T-helper 9 cell (primary cell): ENCODE measurements at places on chromosomes 6 and 20.

DNA sequence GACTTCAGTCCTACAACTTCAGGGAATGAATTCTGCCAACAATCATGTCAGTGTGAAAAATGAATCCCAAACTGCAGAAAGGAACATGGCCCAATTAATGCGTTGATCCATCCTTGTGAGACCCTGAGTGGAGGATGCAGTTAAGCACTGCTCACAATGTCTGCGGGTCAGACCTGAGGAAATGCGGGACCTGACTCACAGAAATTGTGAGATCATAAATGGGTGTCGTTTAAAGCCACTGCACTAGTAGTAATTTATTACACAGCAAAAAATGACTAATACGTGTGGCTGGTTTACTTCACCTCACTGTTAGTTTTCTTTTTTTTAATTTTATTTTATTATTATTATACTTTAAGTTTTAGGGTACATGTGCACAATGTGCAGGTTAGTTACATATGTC, 505.0 kb downstream of the PRKN start:
- no peak for DNase-seq

- no peak for DNase-seq
Observed at GRCh38 chr6:17475606-17476244, 82.3 kb downstream of the CAP2 start.

GRCh38 chr6:315921-316752, 23.9 kb downstream of the DUSP22 start:
- no peak for DNase-seq

DNA sequence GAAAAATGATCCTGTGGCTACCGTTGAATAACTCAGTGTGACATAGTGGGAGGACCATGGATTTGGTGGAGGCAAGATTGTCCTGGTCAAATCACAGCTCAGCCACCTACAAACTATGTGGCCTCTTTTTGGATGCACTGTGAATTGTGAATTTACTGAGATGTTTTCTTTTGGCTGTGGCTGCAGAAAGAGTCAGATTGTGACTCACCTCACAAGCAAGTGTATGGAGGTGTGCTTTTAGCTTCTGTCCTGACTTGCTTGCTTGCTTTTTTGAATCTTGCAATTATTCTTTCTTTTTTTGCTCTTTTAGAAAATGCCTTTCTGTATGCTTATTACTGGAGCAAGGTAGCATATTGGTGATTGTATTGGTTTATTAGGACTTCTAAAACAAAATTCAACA, 122.9 kb upstream of the FOXO3 start:
- DNase-seq, result no peak

DNA sequence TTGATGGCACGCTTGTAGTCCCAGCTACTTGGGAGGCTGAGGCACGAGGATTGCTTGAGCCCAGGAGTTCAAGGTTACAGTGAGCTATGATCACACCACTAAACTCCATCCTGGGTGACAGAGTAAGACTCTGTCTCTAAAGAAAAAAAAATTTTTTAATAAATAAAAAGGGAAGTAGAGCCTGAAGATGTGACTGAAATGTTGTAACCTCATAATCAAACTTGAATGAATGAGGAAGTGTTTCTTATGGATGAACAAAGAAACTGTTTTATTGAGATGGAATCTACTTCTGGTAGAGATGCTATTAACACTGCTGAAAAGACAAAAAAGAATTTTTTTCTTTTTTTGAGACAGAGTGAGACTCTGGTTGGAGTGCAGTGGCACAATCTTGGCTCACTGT, 6.7 kb downstream of the MAK start:
- no peak for DNase-seq

- DNase-seq, result no peak
Observed at GRCh38 chr6:9404351-9405146, 969.2 kb upstream of the SLC35B3 start.

GRCh38 chr6:114649298-114649697, 306.5 kb upstream of the HS3ST5 start:
- no peak for DNase-seq

GRCh38 chr6:52376763-52377162, 14.8 kb downstream of the PAQR8 start:
- DNase-seq, result no peak

DNA sequence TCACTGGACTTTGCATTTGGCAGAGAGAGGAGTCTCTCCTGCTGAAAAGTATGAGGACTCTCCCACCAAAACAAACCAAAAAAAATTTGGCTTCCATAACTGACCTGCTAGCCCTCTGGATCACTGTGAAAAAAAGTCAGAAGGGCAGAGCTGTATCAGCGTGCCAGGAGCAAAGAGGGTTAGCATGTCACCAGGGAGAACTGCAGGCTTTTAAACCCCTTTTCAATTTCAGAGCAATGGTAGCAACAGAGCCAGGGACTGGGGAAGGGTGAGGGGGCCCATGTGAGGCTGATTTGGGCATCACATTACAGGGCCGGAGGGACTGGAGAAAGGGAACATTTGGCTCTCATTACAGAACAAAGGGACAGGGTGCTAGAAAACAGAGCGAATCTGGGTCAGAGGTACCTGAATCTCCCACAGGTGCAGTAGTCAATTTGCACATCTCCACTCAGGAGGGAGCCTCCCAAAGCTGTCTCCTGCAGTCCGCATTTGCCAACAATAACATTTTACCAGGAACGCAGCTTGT, 185.7 kb upstream of the EYA4 start:
- no peak for DNase-seq

DNA sequence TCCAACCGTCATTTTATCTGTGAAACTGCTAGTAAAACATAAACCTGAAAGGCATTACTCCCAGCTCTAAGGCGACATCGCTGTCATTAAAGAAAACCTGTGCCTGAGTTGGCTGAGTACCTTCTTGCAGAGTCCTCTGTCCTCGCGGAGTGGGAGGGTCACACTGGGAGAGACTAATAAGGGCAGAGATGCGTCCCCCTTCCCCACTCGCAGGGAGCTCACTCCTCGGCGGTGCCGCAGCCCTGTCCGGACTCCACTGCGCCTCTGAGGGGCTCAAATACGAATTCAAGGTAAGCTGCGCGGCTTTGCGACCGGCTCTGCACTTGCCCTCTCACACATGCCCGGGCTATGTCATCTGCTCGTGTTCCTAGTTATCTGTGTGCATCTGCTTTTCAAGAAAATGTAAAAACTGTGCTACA, at the start of gene COL19A1:
COL19A1 (plus strand) TSS at position 206 of the 419 bp plus-strand sequence. CDS start 13,012 bp downstream, outside the sequence.
- DNase-seq, result peak; percentile 2

- no peak for DNase-seq
Observed at GRCh38 chr6:74170118-74170517, 474.1 kb downstream of the CD109 start.

DNA sequence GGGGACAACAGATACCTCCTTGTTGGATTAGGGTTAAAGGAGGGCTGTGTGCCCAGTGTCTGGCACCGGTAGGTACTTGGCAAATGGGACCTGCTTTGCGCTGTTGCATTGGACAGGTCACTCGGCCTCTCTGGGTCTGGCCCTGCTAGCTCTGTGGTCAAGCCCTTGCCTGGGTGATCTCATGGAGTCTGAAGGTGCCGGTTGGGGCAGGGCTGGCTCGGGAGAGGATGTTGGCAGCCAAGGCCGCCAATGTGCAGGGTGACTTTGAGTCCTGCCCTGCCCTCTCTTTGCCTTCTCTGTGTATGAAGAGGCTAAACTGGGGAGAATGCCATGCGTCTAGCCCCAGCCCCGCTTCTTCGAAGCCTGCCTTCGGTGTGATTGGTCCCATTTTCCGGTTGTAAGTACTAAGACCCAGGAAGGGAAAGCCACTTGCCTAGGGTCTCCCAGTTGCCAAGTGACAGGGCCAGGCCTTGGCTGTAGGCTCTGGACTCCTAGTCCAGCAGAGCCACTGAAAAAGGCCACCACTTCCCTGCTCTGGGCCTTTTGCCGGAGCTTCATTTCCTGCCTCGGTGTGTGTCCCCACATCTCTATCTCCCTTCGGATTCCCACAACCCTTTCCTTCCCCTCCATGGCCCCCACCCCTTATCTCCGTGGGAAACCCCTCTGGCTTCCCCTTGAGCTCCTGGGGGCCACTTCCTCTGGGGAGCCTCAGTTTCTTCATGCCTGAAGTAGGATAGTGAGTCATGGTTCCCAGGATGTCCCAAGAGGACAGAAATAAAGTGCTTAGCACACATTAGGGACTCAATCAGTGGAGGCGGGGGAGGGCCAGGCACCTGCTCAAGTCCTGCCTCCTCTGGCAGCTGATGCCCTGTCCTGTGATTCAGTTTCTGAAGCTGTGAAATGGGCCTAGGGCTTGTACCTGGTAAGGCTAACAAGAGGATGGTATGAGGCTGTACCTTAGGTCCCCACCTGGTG, 3.9 kb downstream of the SRC start:
- no peak for DNase-seq

DNA sequence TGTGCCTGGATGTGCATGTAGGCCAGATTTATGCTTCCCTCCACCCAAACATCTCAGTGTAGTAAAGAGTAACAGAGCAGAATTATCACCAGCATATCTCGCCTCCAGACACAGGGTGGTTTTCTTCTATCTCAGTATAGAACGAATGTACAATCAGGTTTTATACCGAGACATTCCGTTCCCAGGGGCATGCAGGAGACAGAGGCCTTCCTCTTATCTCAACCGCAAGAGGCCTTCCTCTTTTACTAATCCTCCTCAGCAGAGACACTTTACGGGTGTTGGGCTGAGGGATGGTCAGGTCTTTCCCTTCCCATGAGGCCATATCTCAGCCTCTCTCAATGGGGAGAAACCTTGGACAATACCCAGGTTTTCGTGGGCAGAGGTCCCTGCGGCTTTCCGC, 36.4 kb upstream of the MC3R start:
- DNase-seq, result no peak

- no peak for DNase-seq
Observed at GRCh38 chr6:113856375-113856624, 845 bp upstream of the MARCKS start.

DNA sequence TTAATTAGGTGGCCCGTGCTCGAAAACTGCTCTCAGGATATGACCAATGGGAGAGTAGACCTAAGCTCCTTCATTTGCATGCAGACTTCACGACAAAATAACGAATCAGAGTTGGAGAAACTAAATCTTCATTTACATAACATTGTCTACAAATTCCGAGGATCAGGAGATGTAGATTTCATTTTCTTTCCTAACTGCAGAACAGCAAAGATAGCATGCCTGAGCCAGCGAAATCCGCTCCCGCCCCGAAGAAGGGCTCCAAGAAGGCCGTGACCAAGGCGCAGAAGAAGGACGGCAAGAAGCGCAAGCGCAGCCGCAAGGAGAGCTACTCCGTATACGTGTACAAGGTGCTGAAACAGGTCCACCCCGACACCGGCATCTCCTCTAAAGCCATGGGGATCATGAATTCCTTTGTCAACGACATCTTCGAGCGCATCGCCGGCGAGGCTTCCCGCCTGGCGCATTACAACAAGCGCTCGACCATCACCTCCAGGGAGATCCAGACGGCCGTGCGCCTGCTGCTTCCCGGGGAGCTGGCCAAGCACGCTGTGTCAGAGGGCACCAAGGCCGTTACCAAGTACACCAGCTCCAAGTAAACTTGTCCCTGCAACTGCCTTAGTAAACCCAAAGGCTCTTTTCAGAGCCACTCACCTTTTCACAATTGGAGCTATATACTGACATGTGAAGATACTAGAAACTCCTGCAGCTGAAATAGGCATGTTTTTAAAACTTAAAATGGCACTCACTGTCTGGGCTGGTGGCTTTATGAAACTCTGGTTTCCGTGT, 96.5 kb downstream of the HFE start:
- peak; percentile 20 for DNase-seq

GRCh38 chr6:116471531-116471930, 10.4 kb downstream of the CALHM6 start:
- DNase-seq, result no peak

GRCh38 chr6:45426251-45426650, 48.5 kb upstream of the SUPT3H start:
- no peak for DNase-seq

DNA sequence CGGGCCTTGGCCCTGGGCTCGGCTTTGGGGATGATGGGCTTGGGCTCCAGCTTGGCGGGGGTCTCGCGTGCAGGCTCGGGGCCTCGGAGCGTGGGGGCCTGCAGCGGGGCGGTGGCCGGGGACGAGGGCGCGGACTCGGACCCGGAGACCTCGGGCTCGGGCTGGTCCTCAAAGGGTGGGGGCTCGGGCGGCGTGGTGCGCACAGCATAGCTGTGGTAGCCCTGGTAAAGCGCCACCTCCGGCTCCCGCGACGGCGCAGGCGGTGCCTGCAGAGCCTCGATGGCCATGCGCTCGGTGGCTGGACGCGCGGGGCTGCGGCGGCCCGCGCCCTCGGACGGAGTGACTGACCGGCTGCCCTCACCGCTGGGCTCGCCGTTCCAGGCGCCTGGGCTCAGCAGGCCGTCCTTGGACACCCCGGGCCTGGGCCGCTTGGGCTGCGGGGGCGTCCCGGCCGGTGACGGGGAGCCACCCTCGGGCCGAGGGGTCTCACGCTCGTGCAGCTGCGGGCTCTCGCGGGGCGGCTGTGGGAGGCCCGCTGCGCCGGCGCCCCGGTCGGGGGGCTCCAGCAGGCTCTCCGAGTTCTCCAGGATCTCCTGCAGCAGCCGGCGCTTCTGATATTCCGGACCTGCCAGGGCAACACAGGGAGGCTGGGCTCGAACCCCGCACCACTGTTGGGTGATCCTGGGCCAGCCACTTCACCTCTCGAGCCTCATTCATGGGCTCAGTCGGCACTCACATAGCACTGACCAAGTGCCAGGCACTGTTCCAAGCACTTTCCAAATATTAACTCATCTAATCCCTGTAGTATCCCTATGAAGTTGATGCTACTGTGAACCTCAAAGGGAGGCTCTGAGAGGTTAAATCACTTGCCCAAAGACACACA, 71.0 kb downstream of the JPH2 start:
- no peak for DNase-seq

DNA sequence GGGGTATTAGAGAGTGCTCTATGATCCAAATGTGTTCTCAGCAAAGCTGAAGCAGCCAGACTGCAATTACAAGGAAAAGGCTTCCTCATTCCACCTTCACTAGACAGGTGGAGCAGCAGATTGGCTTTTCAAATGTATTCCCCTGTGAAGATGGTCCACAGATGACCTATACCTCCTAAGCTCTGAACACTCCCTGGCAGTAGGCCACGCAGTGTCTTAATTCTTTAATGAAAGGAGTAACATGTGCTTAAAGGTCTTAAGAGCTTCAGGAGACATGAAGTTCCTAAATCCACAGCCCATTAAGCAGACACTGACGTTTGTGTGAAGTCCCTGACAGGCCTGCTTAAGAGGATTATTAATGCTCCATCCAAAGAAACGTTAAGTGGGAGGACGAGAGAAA, 138.9 kb upstream of the NUP153 start:
- DNase-seq, result no peak
